Islet precursor cell (in vitro differentiated cells): ENCODE measurements at places on chromosomes 4 and X.
A peak's percentile ranks its signal among the peaks of the same experiment; 100 is the strongest.

GRCh38 chr4:93814141-93814540 lies 14.4 kb upstream of the ATOH1 start:
- DNase-seq: no peak

DNA sequence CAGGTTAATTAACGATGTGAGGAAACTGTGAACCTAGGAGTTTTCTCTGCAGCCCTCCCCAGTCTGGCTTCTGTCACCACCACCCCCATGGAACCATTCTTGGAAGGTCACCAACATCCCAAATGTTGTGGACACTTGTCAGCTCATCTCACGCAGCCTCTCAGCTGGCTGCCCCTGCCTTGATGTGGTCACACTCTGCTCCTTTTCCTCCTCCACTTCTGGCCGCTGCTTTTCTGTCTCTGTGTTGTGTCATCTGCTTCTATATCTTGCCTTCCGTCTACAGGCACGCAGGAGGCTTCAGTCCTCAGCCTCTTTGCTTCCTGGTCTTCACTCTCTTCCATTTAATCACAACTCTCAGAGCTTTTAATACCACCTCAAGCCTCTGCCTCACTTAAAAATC lies 371.5 kb upstream of the SLIT2 start:
- DNase-seq: peak; percentile 87

GRCh38 chr4:109915385-109916026 lies 2.8 kb downstream of the EGF start:
- no peak for DNase-seq

DNA sequence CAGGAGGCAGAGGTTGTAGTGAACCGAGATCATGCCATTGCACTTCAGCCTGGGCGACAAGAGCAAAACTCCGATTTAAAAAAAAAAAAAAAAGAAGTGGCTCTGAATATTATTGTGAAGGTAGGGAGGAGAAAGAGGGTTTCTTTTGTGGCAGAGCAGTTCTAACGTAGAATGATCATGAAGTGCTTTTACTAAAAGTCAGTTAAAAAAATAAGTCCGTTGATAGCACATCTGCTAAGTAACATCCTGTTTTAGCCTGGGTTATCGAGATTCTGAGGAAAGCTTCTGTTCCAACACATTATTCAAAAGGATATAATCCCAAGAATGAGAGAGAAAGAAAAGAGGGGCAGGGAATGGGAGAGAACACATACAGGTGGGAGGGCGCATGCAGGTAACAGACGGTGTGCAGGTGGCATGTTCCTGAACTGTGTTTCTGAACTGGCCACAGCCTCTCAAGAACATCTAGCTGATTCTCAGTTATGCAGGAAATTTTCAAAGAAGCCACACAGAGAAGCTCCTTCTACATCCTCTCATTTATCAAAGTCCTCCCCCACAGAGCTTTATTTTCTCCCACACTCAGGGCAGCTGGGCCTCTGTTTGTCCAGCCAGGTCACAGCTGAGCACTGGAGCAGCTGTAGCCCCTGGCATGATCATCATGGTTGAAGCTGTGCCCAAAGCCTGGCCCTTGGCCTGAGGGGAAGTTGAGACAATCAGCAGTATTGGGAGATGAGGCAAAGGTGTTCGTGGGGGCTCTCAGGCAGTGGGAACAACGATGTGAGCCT lies 342.3 kb downstream of the ZNF674 start:
- DNase-seq: no peak

- no peak for DNase-seq
Observed at GRCh38 chr4:139154952-139155557, 22.0 kb downstream of the ELF2 start.

DNA sequence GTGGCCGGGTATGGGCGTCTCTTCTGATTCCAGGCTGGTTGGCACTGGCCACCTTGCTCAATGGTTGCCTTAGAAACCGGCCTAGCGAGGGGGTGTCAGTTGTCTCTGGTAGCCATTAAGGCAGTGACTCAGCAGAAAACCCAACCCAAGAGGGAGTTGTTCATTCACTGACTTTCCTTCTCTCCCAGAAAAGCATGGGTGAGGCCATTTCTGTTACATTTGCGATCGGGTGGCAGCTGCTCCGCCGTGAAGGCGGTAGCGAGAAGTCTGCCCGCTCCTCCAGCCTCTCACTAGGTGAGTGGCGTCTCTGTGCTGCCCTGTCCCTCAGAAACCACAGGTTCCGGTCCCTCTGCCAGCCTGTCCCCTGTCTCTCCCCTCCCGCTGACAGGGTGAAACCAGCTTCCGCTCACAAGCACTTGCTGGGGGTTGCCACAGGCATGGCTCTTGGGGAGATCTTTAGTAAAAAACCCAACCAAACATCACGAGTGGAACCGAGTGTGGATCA lies 17.4 kb downstream of the IRAK1 start:
- peak; percentile 71 for DNase-seq

DNA sequence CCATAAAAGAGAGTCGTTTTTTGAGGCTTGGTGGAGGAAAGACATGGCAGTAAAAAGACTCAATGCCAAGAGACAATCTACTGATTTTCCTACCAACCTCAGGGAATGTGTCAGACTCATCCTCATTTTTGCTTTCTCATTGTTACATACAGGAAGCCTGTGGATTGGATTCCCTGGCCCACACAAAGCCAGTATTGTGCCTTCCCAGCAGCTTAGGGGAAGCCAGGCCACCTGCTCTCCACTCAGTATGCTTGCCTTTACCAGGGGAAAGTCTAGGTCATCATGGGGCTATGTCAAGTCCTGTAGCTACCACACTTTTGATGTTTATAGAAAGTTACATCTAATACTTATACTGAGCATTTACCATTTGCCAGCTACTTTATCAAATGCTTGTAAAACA lies 11.0 kb downstream of the BMX start:
- peak; percentile 75 for DNase-seq

DNA sequence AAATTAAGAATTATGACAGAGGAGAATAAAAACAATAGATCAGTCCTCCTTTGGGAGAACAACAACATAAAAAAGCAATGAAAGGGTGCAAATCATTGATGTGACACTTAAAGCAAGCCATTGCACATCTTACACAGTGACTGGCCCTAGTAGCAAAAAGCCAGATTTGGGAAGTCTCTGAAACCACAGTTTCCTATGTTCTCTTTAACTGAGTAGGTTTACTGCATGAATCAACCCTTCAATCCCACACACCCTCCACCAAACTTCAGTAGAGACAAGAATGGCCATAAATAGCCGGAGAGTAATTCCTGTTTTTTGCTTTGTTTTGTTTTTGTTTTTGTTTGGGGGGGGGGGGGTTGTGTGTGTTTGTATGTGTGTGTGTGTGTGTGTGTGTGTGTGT lies 180.8 kb downstream of the VEGFC start:
- DNase-seq: no peak

DNA sequence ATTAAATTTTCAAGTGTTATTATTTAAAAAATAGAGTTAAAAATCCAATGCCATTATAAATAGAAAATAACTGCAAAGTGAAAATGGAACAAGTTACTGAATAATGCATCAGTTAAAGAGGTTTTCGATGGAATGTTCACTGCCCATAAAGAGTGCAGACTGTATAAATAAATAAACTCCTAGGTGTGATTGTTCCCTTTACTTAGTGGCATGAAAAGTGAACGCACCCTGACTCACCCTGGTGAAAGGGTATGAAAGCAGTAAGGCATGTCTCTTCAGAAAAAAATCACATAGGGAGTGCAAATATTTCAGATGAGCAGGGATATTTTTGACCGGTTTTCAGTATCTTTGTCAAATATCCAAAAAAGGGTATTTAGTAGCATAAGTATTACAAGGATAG lies 387.8 kb downstream of the DCAF12L2 start:
- no peak for DNase-seq

DNA sequence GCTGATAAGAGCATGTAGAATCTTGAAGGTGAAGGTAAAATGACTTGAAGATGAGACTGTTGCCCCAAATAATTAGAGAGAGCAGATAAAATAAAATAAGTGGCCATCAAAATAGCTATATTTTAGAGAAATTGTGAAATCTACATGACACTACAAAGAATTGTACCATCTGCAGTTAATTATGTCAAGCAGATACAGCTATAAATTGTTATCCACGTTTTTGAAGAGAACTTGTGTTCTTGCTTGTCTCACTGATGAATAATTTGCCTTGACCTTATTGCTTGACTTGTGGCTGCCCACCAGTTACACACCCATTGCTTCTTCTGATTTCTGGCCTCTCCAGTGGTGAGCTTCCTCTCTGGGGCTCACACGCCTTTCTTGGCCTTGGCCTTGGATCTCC lies 75.8 kb upstream of the TNIP3 start:
- no peak for DNase-seq

DNA sequence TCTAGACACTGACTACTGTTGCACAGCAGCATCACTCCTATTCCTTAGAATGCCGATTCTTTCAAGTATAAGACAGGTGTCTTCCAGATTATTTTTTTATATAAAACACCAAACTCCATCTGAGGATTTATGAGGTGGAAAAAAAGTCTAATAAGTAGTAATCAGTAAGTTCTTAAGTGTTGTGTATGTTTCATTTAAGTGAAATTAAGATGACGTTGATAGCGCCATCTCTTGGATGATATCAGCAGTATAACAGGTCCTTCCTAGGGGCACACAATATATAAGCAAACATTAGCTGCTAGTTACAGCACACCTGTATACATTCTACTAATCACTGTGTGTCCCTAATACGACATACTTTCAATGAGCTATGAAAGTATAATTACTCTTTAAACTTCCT lies 99.6 kb upstream of the STS start:
- no peak for DNase-seq
